ENCODE measurements at places on chromosomes 3 and 15.

DNA sequence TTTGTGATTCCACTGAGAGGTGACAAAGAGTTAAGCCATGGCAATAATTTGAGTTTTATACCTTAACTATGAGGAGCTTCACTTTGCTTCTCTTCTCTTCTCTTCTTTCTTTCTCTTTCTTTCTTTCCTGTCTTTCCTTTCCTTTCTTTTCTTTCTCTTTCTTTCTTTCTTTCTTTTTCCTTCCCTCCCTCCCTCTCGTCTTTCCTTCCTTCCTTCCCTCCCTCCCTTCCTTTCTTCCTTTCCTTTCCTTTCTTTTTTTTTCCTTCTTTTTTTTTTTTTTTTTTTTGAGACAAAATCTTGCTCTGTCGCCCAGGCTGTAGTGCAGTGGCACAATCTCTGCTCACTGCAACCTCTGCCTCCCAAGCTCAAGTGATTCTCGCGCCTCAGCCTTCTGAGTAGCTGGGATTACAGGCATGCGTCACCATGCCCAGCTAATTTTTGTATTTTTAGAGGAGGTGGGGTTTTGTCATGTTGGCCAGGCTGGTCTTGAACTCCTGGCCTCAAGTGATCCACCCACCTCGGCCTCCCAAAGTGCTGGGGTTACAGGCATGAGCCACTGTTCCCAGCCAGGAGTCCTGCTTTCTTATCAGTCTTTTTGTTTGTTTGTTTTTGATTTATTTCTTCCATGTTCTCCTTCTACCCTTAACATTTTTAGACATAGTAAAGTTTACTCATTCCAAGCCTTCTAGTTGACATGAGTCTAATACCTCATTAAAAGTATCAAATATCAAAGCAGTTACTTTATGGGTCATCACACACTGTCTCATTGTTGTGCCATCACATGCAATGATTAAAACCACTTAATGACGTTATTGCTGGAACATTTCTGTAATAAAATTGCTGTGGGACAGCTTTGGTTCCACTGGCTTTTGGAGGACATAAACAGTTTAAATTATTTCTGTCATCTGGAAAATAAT, 29.9 kb downstream of the SLC49A4 start:
- DNase-seq, result no peak

- no peak for DNase-seq
These were observed 27.8 kb downstream of the RORA start for GRCh38 chr15:61201322-61201721.

DNA sequence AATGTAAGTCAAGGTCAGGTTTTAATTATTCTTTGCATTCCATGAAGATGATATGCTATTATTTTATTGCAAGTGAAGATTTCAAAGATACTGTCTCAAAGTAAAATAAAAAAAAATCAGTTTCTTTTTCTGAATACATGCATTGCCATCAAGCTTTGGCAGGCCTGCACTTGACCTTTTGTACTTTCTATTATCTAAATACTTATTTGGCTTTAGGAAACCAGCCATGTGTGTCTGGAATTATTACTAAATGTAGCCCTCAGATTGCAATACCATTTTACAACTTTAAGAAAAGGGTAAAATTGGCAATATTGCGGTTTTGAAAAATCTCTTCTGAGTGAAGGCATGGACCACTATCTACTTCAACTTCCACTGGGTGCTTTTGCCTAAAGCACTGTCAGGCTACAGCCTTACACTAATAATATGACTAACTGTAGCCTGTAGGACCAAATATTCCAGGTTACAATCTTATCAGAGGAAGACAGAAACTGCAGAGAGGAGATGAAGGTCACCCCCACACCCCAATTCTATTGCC, 349.4 kb upstream of the DCBLD2 start:
- no peak for DNase-seq

- peak; percentile 10 for DNase-seq
These were observed 59.0 kb downstream of the ARIH1 start for GRCh38 chr15:72532991-72533601.

GRCh38 chr15:96334017-96334704, 3.7 kb downstream of the NR2F2 start:
- DNase-seq, result no peak

DNA sequence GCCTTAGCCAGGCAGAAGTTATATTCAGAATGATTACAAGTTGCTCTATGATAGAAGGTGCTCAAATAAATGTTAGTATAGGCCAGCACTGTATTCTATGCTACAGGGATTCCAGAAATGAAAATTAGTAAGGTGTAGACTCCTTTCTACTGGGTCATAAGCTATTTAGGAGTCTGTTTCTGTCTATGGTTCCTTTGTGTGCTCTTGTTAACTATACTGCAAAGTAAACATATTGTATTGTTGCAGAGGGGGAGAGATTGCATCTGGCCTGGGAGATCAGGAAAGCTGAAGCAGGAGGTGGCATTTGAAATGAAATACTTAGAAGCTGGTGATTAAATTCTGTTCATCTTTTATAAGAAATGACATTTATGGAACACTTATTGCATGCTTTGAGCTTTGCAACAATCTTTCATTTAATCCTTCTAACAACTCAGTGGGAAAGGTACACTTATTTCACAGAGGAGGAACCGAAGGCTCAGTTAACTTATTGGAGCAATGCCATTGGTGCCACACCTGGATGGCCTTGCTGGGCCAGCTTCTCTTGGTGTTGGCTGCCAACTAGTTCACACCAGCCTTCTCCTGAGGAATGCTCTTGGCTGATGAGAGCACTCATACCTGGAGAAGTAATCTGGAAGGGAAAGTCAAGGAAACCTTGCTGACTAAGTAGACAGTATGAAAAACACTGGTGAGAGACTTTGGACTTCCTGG, 39.1 kb downstream of the ABHD5 start:
- DNase-seq, result no peak

All from Caco-2 (cell line).